ENCODE measurements at places on chromosomes 1 and 21. TPM values are rescaled to one million over a fixed set of nuclear protein-coding genes. Genes with fewer than 3 reads are reported as not detected.

The PRELP gene
- total RNA-seq, result not detected

The B3GALNT2 gene
- total RNA-seq, result 15.2 TPM

The CFHR5 gene
- not detected for total RNA-seq

The RHD gene
- total RNA-seq, result not detected

The TMEM54 gene
- 26.2 TPM for total RNA-seq

The ANGPTL3 gene
- not detected for total RNA-seq

The CELA3A gene
- not detected for total RNA-seq

The MATN1 gene
- 0.10 TPM for total RNA-seq

The DCDC2B gene
- total RNA-seq, result not detected

The APCS gene
- total RNA-seq, result not detected

The CAPN8 gene
- total RNA-seq, result 1.8 TPM

The ATF3 gene
- total RNA-seq, result 37.2 TPM

The GUCA2B gene
- not detected for total RNA-seq

The AMY1B gene
- not detected for total RNA-seq

The HSPB7 gene
- total RNA-seq, result not detected

The TFF3 gene
- total RNA-seq, result not detected

The TCHH gene
- total RNA-seq, result 0.30 TPM

The TMEM269 gene
- total RNA-seq, result 0.15 TPM

The PLA2G2F gene
- not detected for total RNA-seq

The UBL4B gene
- not detected for total RNA-seq

The LCE1C gene
- total RNA-seq, result not detected

The DYNLT5 gene
- not detected for total RNA-seq

The CNIH3 gene
- total RNA-seq, result 0.66 TPM

The KCNJ9 gene
- not detected for total RNA-seq

All from A549 treated with Hydrocortisone at 1 μM for 4 hours (cell line).